ENCODE measurements at places on chromosomes 1 and 21.

- DNase-seq, result no peak
Measured at GRCh38 chr1:177817937-177818875, 151.7 kb downstream of the SEC16B start.

DNA sequence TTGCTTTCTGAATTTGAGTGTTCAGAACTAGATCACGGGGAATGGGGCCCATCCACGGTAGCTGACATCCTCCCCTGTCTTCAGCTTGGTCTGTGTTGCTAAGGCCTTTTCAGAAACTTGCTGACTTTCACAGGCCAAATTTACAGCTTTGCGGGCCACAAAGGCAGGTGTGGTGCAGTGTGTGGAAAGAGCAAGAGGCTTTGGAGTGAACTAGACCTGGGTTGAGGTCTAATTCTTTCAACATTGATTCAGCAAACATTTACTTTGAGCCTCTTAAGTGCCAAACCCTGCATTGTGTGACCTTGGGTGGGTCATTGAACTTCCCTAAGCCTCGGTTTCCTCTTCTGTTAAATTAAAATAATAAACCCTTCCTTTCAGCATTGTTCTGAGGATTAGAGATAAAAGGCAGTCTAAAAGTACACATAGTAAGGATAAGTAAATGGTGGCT, 24.3 kb downstream of the STPG1 start:
- no peak for DNase-seq

DNA sequence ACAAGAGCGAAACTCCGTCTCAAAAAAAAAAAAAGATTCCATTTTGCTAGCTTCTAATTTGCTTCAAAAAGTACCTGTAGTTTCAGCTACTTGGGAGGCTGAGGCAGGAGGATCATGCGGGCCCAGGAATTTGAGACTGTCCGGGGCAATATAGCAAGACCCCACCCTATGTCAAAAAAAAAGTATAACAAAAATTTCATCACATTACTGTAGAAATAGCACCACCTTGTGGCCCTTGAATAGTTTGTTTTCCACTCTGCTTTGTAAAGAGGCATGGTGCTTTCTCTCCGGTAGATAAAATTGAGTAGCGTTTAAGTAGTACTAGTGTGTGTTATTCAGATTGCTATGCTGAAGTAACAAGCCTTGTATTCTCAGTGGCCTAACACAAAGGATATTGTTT, 18.2 kb upstream of the MSTO1 start:
- DNase-seq, result peak; percentile 22

DNA sequence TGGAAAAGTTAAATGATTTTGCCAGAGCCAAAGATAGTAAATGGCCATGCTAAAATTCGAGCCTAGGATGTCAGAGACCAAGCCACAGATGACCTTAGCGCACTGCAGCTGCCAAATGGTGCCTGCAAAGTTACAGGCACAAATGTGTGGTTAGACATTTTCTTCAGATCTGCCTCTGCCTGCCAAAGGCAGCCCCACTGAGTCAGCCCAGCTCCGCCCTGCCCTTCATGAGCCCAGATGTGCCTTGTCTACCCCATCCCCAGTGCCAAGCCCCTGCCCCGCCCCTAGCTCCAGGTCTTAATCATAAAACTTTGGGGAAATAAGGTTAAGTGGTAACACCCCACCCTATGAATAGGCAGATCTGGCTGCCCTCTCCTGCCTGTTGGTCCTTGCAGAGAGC, 105.9 kb downstream of the DTL start:
- DNase-seq, result no peak

Data from HTR-8/SVneo (cell line).